Naive thymus-derived CD8-positive, alpha-beta T cell (primary cell): ENCODE measurements at places on chromosomes 4 and X.

DNA sequence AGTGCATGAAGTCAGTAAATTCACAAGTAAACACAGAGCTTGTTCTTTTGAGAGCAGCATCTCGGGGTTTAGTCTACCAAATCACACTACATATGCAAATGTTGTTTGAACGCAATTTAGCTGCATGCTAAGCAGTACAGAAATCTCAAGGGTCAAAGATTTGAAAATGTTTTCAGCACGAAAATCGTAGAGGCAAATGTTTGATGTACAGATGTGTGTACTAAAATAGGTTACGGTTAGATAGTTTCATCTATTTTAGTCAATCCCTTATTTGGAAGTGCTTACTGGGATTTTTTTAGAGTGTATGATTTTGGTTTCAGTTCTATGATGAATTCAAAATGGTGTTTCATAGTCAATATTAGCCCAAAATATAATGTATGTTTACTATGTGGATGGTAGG, 1928.2 kb upstream of the TENM3 start:
- no peak for DNase-seq

- no peak for DNase-seq
Observed at GRCh38 chr4:182540496-182540895, 297.3 kb downstream of the TENM3 start.

GRCh38 chr4:79175716-79176115, 150.1 kb downstream of the NAA11 start:
- DNase-seq = no peak

GRCh38 chr4:139763672-139764071, 98.1 kb downstream of the MGST2 start:
- no peak for DNase-seq

- DNase-seq = no peak
Observed at GRCh38 chrX:48913605-48914366, 2.3 kb upstream of the SLC35A2 start.

DNA sequence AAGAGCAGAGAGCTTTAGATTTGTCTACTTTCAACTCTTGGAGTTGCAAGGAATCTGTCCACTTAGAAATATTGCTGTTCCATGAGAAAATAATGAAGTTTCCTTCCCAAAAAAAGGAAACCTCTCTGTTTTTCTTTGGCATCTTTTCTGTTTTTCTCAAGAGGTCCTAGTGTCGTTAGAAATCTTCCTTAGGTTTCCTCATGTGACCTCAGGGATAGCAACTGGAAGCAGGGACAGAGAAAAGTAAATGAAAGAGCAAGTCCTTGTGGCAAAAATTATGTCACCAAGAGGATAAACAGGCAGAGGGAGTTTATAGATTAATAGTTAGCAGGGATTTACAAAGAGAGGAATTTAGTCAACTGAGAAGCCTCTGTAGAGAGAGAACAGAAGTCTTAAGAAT, 478.4 kb upstream of the ADGRL3 start:
- no peak for DNase-seq

GRCh38 chrX:150058728-150059127, 120.4 kb upstream of the EOLA2 start:
- DNase-seq = no peak

- DNase-seq = no peak
Observed at GRCh38 chr4:138185859-138186645, 56.1 kb downstream of the SLC7A11 start.

GRCh38 chr4:87966095-87966496, 9.4 kb upstream of the SPP1 start:
- DNase-seq = no peak

DNA sequence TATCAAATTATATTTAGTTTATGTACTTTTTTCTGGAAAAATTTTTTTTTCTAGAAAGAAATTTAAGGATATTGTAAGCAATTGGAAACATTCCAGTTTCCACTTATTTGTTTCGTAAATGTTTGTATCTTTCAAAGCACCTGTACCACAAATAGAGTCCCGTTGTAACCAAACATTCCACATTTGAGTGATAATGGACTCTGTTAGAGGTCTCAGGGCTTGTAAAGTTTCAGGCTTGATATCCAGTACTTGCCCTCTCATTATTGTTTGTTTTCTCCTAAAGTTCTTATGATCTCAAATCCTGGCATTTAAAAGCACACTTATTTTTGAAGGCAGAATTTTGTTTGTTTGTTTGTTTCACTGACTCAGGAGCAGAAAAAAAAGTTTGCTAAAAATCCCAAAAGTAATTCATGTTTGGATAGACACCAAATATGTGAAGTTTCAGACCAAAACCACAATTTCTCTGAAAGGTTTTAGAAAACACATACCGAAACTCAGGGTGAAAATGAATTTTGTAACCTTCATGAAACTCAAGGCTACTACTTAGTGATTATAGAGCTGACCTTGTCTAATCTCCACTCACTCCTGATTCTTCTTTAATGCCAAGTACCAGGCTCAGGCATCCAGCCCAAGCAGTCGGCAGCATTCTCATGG, 5.7 kb upstream of the TMEM192 start:
- DNase-seq = no peak

- no peak for DNase-seq
Observed at GRCh38 chrX:43333543-43333942, 322.6 kb upstream of the MAOA start.

GRCh38 chrX:29542152-29542551, 673.2 kb upstream of the MAGEB2 start:
- no peak for DNase-seq

DNA sequence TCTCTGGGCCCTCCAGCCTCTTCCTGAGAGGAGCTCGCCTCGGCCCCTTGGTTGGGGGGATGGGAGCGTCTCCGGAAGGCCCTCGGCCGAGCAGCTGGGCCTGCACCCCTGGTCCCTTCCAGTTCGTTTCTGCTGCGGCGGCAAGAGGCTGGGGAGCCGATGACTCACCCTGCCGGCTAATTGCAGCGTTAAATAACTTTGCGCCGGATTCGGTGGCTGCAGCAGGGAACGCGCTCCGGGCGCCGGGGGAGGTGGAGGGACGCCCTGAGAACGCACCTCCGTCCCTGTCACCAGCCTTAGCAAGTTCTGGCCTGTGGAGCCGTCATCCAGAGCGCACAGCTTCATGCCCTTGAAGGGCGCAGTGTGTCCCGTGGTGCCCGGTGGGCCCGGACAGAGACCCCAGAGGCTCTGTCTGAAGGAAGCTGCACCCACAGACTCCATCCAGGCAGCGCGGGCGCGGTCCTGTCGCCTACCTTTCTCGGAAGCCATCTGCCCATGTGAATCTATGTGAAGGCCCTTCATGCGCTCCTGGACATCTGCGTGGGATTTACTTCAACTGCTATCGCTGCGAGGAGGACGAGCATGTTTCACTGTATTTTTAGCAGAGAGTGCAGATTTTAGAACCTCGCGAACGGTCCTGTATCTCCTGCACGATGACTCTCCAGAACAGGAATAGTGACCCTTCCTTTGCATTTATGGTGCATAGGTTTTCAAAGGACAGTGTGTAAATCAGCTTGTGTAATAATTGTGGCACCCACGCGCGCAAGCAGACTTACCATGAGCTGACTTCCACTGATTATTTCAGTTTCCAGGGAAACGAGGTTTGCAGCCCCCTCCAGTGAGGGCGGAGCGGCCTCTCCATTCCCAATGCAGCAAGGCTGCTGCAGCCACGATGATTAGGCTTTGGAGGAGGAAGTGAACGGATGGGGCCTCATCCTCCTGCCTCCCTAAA, 1.7 kb upstream of the TMEM271 start:
- DNase-seq = no peak

DNA sequence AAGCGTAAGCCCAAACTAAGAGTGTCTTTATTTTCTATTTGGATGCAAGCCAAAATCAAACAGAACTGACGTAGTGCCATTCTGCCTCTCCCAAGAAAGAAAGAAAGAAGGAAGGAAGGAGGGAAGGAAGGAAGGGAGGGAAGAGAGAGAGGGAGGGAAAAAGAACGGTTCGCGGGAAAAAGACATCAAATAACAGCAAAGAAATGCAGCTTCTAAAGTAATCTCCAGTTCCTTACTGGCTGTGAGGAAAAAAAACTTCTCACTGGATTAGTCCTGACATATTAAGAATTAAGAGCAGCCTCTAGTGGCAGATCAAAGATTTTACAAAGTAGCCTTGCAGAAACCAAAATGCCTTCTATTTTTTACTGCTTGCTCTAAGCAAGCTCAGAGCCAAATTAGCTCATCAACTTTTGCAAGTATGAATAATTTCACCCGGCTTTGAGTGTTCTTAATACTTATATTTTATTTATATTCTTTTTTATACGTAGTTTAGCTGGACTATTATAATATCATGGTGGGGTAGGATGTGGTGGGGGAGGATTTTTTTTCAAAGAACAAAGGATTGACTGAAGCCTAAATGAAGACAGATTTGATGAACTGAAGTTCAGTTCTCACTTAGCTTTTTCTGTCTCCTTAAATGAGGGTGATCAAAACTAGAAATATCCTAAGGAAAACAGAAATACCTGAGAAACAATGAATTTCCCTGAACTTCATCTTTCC, 36.6 kb downstream of the PITX2 start:
- DNase-seq = no peak

DNA sequence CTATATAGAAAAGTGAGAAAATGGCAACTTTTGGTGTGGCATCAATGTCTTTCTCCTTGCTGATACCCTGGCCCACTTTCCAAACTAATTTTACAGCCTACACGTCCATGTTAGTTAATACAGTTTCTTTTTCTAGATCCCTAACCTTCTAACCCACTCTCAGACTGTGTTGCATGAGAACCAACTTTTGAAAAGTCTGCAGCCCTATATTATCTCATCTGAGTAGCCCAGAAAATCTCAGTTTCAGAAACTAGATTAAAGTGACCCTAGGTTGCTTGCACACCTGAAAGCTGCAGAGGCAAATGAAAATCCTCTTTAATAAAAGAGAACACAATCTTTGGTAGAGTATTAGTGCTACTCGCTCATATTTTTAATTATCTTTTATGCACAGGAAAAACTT, 371.6 kb upstream of the EMCN start:
- no peak for DNase-seq
